ENCODE measurements at places on chromosomes 11 and 22.

DNA sequence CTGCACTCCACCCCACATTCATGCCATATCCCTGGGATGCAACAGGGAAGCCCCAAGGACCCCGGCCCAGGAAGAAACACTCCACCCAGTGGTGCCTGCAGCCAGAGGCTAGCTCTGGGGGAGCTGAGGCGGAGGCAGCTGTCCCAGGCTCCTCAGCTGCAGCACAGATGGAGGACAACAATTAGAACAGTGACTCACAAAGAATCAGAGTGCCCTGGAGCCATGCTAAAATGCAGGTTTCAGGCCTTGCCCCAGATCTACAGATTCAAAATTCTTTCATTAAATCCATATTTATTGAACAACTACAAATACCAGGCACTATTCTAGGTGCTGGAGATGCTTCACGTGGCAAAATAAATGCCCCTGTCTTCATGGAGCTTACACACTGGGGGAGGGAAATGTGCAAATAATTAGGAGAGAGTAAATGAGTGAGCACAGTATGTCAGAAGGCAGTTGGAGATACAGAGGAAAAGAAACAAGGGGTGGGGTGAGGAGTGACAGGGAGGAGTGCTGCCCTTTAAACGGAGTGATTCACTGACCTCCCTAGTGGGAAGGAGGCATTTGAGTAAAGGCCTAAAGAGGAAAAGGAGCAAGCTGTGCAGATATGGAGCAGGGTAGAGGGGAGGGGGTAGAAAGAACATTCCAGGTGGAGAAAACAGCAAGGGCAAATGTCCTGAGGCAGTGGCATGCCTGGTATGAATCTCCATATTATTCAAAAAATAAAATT lies 73.3 kb upstream of the CSNK2A3 start:
- DNase-seq, result no peak

DNA sequence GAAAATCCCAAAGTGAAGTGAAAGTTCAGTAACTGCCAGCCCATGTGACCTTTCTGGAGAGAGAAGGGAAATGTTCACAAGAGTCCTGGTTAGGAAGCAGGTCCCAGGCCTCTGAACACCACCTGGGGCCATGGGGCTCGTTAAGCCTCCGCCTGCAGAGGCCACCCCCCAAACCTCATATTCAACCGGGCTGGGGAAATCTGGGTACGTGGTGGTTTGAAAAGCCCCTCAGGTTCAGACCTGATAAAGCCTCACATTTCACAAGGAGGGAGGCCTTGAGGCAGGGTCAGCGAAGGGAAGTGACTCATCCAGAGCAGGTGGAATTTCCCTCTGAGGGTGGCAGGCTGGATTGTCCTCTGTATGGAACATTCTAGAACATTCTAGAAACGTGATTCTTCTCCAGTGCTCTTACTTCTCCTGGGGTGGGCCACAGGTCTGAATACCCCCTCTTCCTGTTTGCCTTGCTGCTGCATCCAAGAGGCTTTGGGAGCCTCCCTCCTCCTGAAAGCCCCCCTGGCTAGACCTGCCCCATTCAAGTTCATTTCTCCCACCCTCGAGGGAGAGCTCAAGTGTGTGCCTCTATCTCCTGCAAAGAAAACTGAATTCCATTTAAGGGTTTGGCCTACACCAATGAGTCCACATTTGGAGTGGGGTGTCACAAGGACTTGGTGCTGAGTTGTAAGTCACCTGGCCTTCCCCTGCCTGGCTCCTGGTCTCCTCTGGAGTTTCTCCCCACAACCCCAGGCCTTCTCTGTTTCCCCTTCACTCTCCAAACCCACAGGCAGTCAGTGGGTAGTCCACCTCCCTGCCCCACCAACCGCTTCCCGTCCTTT lies 6.3 kb downstream of the FXYD2 start:
- no peak for DNase-seq

DNA sequence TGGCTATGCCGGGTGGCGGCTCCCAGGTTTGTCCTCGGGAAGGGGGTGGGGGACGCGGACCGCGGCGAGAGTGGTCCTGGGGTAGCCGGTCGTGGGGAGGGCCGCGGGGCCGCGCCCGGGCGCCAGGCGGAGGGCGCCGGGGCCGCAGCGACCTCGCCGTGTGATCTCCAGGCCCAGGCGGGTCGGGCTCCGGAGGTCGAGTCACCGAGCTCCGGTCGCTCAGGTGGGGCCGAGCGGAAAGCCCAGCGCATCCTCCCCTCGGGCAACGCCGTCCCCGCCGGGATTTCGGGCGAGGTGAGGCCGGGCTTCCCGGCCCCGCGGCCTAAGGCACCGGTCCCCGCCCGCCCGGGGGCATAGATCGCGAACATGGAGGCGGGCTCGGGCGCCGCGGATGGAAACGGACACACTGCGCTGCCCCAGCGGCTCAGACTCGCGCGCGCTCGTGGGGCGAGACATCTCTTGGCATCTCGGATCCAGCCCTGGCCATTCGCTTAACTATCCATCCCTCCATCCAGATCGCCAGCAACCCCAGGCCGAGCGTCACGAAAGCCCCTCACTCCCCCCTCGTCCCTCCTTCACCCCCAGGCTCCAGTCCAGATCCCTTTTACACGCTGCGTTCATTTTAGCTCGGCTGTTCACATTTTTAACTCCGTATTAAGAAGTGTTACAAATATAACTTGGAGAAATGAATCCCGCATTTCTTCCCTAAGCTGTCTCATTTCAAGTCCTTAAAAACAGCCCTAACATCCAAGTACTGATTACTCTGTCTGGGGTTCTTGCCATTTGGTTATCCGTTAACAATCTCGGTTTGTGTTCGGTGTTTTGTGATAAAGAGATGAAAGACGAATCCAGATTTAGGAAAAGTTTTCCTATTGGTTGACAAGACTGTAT lies 460 bp downstream of the ZC3H12C start:
- no peak for DNase-seq

DNA sequence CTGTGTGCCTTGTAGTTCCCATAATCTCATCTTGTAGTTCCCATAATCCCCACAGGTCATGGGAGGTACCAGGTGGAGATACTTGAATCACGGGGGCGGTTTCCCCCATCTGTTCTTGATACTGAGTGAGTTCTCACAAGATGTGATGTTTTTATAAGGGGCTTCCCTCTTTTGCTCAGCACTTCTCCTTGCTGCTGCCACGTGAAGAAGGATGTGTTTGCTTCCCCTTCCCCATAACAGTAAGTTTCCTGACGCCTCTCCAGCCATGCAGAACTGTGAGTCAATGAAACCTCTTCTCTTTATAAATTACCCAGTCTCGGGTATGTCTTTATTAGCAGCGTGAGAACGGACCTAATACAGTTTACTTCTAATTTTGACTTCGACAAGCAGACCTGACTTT lies 14.0 kb upstream of the SMIM38 start:
- DNase-seq, result no peak

Data from A549 (cell line).